ENCODE measurements at places on chromosomes 3 and 15.

GRCh38 chr3:113534365-113534764 lies 2.0 kb downstream of the SIDT1 start:
- peak; percentile 64 for DNase-seq

GRCh38 chr3:123821920-123822319 lies 62.2 kb downstream of the MYLK start:
- no peak for DNase-seq

GRCh38 chr3:5489536-5489935 lies 302.0 kb downstream of the EDEM1 start:
- no peak for DNase-seq

DNA sequence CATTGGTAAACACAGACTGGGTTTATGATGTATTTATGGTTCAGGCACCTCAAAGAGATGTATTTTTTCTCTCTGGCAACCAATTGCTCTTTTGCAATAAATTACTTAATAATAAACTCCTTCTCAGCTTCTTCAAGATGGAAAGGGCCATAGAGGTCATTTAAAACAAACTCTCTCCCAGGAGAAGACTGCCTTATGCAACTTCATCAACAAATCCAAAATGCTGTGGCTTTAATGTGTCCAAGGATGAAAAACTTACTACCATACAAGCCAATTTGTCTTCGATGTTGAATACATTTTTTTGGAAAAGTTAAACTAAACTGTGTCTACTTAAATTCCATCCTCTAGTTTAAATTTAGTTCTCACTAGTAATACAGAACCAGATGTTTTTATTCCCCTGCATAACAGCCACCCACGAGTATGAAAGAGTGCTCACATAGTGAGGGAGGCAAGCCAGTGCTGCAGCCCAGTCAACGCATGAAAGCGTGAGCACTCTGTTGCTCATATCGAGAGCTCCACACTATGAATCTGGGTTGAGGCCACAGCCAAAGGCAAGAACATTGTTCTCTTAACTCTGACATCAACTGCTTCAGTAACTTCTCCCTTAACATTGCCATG lies 761.3 kb upstream of the GRM7 start:
- DNase-seq, result no peak

DNA sequence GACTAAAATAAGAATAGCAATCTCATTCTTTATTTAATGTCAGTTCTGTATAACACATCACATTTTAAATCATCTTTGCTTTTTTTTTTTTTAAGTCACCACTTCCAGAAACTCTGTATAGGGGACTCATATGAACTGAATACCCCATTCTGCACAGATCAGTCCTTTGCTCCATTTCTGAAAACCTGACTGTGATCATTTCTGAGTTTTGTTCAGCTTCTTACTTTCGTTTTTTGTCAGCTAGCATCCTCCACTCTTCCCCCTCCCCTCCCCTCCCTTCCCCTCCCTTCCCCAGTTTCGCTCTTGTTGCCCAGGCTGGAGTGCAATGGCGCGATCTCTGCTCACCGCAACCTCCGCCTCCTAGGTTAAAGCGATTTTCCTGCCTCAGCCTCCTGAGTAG lies 49.8 kb upstream of the SGO1 start:
- no peak for DNase-seq

GRCh38 chr3:191158247-191158646 lies 40.8 kb upstream of the OSTN start:
- DNase-seq, result no peak

- DNase-seq, result peak; percentile 10
Observed at GRCh38 chr3:138443091-138443490, 8.7 kb downstream of the ESYT3 start.

DNA sequence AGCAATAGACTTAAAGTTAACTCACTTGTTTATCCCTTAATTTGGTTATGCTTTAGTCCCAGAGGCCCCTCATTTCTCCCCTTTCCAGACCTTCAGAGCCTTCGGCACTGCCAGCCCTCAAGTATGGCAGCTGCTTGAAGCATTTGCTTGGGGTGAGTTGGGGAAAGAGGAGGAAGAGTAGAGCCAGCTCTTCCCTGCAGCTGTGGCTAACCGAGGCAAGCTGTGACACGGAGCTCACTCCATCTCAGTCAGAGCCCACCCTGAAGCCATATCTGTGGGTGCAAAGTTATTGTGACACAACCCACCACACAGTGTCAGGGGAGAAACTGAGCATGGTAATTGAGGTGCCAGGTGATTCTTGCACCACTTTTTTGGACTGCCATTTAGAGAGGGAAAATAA lies 66.1 kb downstream of the FILIP1L start:
- DNase-seq, result no peak

GRCh38 chr3:48398701-48399386 lies 26.8 kb downstream of the FBXW12 start:
- no peak for DNase-seq

DNA sequence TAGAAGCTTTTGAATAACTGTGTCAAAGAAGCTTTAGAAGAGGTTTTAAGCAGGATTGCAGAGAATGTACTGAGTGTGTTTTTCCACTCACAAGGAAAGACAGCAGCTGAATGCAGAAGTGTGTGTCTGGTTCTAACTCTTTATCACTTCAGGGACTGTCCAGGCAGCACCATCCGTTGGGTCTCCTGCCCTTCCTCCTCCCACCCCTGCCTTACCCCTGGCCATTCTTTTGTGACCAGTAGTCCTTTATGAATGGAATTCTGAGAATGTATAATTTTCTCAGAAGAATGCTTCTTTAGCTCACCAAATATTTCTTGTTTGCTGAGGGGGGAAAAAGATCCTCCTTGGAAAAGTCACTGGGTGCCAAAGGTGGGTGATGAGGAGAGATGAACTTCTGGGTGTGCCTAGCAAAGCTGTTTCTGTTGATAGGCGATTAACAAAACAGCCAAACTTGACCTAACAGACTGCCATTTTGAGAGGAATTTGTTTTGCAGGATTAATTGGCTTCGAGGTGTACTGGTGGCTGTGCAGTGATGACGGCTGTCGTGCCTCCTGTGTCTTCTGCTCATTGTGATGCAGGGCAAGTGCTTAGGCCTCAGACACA lies 70.9 kb downstream of the IGF1R start:
- DNase-seq, result no peak

- no peak for DNase-seq
Observed at GRCh38 chr15:48601095-48601494, 44.4 kb downstream of the FBN1 start.

GRCh38 chr3:176796371-176796770 lies 400.9 kb downstream of the TBL1XR1 start:
- no peak for DNase-seq

DNA sequence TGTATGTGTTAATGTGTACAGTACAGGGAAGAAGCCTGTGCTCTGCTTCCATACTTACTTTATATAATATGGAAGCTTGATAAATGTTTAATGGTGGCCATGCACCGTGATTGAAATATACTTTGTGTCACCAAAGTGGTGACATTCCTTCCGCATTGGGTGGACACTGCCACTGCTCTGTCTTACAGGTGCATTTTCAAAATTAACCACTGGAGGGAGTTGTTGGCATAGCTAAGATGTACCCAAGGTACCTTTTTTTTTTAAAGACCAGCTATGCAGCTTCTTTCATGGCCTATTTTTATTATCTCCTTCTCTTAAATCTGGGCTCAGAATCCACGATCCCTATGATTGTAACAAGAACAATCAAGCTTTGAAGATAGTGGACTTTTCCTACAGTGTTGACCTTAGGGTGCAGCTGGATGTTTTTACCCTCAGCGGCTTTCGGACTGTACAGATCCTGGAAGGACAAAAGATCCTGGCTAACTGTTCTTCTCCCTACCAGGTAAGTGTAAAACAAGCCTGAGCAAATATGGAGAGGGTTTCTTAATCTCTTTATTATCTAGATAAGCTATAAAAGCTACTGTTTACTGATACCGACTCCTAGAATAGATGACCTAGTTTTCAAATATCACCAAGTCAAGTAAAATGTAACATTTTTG lies 21.6 kb upstream of the PAK6 start:
- no peak for DNase-seq

DNA sequence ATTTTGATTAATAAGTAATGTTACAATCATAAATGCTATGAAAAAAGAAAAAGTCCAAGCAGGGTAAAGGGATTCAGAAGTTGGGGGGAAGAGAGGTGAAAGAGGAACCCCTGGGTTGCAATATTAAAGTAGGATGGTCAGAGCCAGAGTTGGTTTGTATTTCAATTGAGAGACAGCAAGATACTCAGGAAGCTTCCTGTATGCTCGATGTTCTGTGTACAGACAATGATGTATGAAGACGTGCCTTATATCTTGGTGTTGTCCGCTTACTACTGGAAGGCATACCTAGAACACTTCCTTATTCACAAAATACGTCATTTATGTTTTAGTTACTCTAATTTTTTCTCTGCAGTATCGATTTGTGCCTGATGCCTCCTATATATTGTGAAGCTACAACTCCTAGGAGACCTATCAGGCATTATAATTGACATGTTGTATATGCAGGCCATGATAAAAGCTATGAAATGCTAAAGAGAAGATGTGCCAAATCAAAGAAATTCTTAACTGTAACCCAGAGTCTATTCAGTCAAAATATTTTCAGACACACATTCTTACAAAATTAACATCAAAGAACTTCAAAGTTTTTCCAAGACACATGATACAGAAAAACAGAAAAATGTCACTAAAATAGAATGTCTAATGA lies 87.5 kb downstream of the TBL1XR1 start:
- DNase-seq, result no peak

DNA sequence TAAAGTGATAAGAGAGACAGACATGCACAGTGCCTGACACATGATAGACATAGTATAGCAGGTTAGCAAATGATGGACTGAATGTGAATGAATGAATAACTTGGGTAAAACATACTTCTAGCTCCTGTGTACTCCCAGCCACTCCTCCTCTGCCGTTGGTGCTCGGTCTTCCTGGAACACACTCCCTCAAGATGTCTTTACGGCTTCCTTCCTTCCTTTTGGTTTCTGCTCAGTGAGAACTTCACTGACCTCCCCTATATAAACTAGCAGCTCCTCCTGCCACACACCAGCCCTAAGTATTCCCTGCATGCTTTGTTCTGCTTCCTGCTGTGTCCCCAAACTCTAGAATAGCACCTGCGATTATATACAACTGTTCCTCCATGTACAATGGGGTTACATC lies 50.2 kb downstream of the RAD54L2 start:
- no peak for DNase-seq

- DNase-seq, result no peak
Observed at GRCh38 chr3:72160351-72160750, 375.4 kb upstream of the PROK2 start.

DNA sequence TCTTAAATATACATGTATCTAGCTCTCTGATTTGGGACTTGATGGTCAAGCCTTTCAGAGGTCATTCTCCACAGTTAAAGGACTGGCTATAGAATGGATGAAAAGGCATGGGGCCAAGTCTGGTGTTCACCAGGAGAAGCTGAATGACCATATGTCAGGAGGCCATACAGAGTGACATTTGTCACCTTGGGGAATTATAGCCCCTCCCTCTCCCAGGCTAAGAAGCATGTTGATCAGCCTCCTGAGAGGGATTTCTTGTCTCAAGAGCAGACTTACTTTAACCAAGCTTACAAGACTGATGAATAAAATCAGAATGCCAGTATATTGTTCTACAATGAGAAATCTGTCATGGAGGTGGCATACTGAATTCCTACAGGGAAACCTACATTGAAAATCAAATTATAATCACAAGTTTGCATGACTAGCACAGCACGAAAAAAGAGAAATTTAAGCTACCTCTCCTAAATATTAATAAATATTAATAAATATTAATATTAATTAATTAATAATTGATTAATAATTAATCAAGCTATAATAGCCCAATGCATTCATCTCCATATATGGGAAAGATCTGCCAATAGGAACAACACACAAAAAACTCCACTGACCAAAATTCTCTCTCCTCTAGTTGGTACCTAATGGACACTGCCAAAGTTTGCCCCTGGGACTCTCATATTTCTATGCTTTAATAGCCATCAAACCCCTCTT lies 47.3 kb downstream of the ATP8B4 start:
- no peak for DNase-seq

DNA sequence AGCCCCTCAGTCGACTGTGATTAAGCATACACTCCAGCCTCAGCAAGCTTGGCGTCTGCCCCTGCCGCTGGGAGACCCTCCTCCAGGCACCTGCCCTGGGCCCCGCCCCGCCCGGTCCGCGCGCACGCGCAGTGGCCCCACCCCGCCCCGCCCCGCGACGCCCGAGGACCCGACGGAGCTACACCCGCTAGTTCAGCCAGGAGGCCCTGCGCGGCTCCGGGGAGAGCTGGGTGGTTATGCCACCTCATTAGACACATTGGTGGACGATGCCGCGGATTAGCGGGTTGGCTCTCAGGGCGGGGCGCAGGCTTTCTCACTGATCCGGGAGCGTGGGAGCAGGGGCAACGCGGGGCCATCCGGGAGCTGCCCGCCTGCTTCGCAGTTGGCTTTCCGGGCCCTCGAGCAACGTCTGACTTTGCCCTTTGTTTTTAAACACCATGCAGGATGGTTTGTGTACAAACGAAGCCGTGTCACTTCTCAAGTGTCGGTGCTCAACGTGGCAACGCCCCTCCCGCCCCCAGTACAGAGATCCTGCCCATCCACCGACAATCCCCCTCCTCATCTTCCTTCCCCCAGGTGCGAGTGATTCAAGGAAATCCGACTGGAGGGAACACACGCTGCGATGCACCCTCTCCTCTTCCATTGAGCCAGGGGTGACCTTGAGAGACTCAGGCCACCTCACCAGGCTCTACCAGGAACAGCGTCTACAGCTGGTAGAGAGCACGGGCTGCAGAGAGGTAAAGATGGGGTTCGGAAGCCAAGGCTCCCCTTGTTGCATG lies 109.3 kb downstream of the SHQ1 start:
- peak; percentile 90 for DNase-seq

- no peak for DNase-seq
Observed at GRCh38 chr3:54780336-54780735, 147.5 kb downstream of the LRTM1 start.

- DNase-seq, result peak; percentile 6
Observed at GRCh38 chr15:66832664-66833063, 130.6 kb downstream of the SMAD6 start.

GRCh38 chr3:139355476-139355875 lies 11.7 kb downstream of the MRPS22 start:
- DNase-seq, result no peak

- no peak for DNase-seq
Observed at GRCh38 chr15:69253156-69253555, 45.6 kb upstream of the PAQR5 start.

DNA sequence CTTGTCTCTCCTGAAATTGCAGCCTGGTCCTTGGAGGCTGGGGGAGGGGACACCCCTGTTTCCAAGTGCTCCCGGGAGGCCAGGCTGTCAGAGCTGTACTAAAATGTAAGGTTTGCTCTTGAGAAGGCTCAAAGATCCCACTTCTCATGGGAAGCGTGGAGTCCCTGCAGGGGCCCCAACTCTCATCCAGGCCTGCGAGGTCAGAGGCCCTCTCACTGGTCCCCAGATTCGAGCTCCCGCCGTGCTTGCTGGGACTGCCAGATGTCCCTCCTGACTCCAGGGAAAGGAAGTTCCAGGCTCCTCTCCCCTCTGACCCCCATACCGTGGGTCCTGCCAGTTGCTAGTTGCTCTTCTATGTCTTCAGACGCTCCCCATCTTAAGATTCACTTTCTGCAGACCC lies 14.5 kb upstream of the ANPEP start:
- DNase-seq, result no peak

- DNase-seq, result no peak
Observed at GRCh38 chr3:133570937-133571320, 2.6 kb upstream of the CDV3 start.

Measured in activated effector memory CD4-positive, alpha-beta T cell treated with anti-CD3 and anti-CD28 coated beads, Interleukin-2, amount 50 U/mL, for 16 hours (primary cell).